ENCODE measurements at places on chromosomes 6 and 20.

- DNase-seq, result no peak
These were observed 44.5 kb upstream of the IL20RA start for GRCh38 chr6:137089305-137089704.

GRCh38 chr6:14442242-14442641 is 324.7 kb downstream of the CD83 start:
- DNase-seq, result no peak

- DNase-seq, result no peak
These were observed 50.4 kb downstream of the BANF2 start for GRCh38 chr20:17749978-17750721.

- DNase-seq, result no peak
These were observed 6.6 kb downstream of the APOBEC2 start for GRCh38 chr6:41059556-41059955.

DNA sequence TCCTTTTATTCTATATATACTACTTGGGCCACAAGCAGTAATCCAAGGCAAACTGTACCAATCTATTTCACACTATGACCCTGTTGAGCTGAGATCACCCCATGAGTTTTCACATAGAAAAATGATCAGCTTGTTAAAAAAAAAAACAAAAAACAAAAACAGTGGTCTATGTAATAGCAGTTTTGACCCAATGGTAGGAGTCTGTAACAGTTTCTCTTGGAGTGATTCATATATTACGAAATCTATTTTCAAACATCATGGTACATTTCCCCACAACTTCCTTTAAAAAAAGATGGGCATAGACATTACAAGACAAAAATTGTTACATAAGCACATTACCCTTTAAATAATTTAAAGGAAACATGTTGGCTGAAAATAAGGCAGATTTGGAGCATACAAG is 78.1 kb downstream of the PRSS35 start:
- DNase-seq, result no peak

- no peak for DNase-seq
These were observed 2.5 kb upstream of the SRC start for GRCh38 chr20:37343212-37343993.

GRCh38 chr20:44627364-44628010 is 24.0 kb downstream of the ADA start:
- DNase-seq, result no peak

GRCh38 chr6:167501831-167502385 is 177.0 kb downstream of the TTLL2 start:
- DNase-seq, result no peak

GRCh38 chr6:162242915-162243314 is 484.7 kb downstream of the PRKN start:
- no peak for DNase-seq

- no peak for DNase-seq
These were observed 56.1 kb upstream of the HFE start for GRCh38 chr6:26031151-26031594.

GRCh38 chr6:100267721-100268123 is 197.0 kb downstream of the SIM1 start:
- no peak for DNase-seq

GRCh38 chr6:159421586-159421985 is 252.4 kb downstream of the FNDC1 start:
- DNase-seq, result no peak

GRCh38 chr6:131811500-131811899 is 3.7 kb downstream of the ENPP1 start:
- DNase-seq, result no peak

- no peak for DNase-seq
These were observed 855.9 kb upstream of the MANEA start for GRCh38 chr6:94721459-94721858.

DNA sequence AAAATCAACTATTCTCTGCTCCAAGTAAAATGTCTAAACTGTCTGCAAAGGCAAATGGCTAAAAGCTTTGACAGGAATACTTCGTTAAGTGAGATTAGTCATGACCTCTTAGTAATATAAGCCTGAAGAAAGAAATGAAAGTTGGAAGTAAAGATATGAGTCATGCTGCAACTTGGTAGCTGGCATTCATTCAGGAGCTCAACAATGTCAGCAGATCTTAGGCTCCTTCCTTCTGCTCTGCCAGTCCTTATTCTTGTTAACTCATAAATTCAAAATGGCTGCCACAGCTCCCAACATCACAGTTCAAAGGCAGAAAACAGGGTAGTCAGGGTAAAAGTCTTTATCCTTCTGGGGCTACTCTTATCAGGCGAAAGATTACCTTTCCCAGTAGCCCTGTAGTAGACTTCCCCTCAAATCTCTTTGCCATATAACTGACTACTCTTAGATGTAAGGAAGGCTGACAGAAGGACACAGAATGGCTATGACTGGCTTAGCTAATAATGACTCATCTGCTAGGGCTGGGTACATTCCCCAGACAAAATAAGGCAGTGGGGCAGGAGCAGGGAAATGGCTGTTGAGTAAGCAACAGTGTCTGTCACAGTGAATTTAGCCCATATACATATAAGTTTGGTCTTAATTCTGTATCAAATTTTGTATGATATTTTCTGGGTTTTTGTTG is 24.4 kb upstream of the C6orf62 start:
- DNase-seq, result no peak

DNA sequence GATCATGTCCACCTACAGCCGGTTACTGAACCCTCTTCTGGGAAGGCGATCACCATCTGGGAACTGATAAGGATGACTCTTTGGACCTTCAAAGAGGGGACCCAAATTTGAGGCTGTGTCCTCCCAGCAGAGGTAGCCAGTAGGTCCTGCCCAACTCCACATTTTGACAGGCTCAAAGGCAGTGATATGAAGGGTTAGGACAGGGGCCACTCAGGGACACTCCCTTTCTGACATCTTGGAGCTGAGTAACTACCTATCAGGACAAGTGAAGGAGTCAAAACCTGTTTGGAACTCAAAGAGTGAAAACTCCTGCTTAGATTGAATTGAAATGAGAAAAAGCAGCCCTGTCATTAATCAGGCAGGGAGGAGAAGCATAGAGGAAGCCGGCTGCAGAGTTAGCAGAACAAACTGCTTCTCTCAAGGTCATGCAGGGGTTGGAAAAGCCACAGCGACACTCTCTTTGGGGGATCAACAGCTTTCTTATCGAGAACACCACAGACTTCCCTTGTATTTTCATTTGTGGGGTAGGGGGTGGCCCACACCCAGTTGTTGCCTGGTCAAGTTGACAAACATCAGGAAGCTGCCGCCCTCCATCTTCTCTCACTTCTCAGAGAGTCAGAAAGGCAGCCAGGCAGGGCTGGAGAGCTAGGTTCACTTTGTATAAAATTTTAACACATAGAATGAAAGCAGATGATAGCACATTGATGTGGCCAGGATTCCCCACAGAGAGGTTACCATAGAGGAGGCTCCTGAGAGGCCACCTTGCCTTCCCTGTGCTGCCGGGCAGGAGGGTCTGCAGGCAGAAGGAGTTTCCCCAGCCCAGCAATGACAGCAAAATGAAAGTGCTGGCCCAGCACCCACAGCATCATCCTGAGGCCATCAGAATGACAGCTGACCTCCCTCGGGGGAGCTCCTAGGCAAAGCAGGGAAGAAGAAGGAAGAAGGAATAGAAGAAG is 47.6 kb downstream of the AGPAT4 start:
- no peak for DNase-seq

DNA sequence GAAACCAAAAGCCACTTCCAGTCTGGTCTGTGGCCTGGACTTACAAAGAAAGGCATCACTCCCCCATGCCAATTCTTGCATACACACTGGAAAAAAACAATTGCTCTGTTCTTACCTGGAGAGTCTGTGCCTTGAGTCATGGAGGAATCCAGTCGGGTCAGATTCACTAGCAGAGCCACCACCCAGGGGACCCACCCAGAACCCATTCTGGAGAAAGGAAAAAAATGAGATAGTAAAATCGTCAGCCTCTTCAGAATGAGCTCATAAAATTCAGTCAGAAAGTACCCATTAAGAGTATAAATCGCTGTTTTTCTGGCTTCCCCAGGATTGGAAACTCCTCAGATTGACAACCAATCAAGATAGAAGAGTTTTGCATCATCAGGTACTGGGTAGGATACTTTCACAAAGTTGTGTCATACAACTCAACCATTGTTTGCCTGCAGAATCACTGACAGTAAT is at the start of gene HLA-DOB:
Gene HLA-DOB, minus strand, starts transcription at position 257 of the 459 bp plus-strand sequence. Its CDS starts 51 bp downstream, at position 206.
- no peak for DNase-seq

GRCh38 chr6:2378891-2379652 is 133.7 kb upstream of the GMDS start:
- DNase-seq, result no peak

GRCh38 chr6:142112451-142113061 is 20.2 kb upstream of the GJE1 start:
- peak; percentile 83 for DNase-seq

- no peak for DNase-seq
These were observed 13.6 kb downstream of the FAM83B start for GRCh38 chr6:54860132-54860531.

DNA sequence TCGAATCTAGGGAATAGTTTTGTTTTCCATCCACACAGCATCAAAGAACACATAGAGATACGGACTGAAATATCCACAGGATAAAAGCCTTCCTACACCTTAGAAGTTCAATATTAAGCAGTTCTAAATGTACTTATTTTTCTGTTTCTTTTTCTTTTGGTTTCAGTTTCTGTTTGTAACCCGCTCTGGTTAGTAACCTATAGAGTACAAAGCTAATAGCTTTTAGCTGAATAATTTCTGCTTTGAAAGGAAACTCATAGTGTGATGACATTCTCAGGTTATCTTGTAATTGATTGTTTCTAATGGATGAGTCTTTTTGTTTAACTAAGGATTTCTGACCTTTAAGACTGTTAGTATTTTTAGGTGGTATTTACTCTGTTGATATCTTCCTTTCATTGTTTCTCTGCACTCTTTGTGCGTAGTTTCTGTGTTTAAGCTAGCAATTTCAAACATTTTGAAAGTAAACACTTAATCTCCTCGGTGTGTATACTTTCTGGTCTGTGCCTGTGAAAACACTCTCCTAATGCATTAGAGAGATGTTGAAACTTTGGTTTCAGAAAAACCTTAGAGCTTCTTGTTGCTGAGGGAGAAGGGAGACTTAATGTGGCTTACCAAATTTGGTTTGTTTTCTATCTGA is 385.5 kb downstream of the HDGFL1 start:
- no peak for DNase-seq

DNA sequence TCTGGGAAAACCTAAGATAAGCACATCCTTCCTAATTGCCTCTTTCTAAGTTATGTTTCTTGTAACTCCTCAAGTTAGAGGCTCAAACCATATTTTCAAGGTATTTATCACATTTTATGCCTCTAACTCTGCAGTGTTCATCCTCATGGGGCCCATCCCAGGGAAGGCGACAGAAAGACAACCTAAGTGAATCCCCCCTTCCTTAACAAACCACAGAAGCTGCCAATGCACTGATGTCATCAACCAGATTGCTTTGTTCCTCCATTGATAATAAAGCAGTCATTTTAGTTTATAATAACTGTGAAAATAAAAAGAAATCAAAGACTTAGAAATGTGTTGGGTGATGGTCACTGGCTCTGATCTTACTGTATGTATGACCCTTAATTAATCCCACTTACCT is 119.5 kb upstream of the TCF21 start:
- no peak for DNase-seq

DNA sequence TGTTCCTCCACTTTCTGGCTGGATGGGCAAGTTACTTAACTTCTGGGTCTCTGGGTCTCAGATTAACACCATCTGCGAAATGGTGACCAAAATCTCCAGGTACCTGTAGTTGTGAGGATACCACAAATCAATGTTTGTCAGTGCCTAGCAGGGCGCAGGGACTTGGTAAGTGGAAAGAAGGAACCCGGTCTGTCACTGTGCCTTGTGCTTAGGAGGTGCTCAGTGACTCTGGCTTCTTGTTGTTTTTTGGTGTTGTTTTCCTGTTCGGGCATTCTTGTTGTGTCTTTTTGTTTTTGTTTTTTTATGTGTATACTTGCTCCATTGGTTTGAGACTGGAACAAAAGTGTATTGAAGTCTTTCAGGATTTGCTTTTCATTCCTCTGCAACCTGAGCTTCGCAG is 17.8 kb downstream of the TM9SF4 start:
- no peak for DNase-seq

- DNase-seq, result no peak
These were observed 36.6 kb downstream of the HBS1L start for GRCh38 chr6:135018052-135018451.

DNA sequence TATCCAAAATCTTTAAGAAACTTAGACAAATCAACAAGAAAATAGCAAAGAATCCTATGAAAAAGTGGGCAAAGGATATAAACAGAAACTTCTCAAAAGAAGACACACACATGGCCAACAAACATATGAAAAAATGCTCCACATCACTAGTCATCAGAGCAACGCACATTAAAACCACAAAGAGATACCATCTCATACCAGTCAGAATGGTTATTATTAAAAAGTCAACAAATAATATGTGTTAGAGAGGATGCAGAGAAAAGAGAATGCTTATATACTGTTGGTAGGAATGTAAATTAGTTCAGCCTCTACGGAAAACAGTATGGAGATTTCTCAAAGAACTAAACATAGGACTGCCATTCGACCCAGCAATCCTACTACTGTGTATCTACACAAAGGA is 212.0 kb upstream of the DTNBP1 start:
- no peak for DNase-seq

DNA sequence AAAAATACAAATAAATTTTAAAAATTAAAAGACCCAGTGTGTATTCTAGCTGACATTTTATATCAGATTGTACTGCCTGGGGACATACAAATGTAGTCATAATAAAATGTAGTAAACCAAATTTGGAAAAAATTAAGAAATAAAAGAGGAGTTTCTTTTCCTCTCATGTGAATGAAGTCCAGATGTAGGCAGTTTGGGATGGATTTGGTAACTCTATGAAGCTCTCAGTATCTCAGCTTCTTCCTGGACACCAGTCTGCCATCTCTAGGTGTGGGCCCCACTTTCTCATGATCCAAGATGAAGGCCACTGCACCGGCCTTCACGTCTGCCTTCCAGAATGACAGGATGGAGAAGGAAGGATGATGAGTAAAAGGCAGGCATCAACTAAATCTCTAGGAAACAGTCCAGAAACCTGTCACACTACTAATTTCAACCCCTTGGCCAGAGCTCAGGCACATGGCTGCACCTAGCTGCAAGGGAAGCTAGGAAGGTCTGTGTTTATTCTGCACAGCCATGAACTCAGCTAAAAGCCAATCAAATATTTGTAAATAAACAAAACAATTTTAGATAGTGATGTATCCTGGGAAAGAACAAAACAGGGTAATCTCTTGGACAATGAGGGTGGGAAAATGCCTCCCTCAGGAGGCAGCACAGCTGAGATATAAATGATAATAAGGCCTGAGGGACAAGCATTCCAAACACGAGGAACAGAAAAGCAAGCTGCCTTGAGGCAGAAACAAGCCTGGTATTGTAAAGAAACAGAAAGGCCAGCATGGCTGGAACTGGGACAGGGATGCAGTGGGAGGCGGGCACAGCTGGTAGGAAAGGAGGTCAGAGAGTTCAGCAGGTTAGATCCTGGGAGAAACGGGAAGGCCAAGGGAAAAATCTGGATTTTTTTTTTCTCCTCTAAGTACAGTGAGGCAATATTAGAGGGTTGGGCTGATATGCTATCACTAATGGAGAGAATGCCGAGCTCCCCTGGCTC is 88.5 kb upstream of the PTPN1 start:
- no peak for DNase-seq

DNA sequence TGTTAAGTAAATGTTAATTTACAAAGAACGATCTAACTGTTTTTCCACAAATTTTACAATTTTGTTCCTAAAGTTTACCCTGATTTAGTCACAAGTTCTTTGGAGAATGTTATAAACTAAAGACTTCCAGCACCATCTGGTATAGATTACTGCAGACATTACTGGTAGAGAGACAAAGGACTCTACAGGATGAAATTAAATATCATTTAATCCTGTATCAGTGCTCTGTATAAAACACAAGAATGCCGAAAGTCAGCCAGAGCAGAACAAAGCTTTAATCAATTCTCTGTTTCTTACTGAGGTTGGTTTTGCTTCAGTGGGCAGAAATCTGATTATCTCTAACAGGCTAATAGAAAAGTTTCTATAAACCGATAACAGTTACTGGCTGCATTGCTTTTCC is 763.6 kb downstream of the TENT5A start:
- DNase-seq, result no peak

All from activated CD8-positive, alpha-beta memory T cell treated with anti-CD3 and anti-CD28 coated beads for 24 hours (primary cell).